ENCODE measurements at places on chromosomes 11 and 22. TPM values are rescaled to one million over a fixed set of nuclear protein-coding genes. Genes with fewer than 3 reads are reported as not detected.

GRCh38 chr22:37794376-37794775 is 13.4 kb upstream of the GCAT start:
- H3K27ac ChIP-seq, result no peak overlapping the region
- H3K4me3 ChIP-seq, result no peak overlapping the region
- no peaks in the 10 kb centered on the region for H3K36me3 ChIP-seq

DNA sequence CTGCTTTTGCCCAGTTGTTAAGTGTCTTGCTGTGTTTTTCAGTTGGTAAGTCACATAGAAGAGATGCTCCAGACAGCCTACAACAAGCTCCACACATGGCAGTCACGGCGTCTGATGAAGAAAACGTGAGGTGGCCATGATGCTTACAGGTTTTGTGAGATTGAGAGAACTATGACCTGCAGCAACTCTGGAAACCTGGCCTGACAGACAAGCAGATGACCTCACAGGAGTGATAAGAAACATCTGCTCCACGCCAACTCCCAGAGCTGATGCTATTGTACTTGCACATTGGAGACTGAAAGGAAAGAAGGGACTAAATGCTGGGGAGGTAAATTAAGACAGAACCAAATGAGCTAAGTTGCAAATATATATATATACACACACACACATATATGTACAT is 28.6 kb upstream of the LDHA start:
- H3K4me1 ChIP-seq, result no peaks in the 10 kb centered on the region
- H3K36me3 ChIP-seq, result peaks cover 13% of the 10 kb centered on the region
- H3K27ac ChIP-seq, result no peak overlapping the region
- H3K4me3 ChIP-seq, result no peak overlapping the region
- no peaks in the 10 kb centered on the region for H3K27me3 ChIP-seq
- DNase-seq, result no peak

- H3K27me3 ChIP-seq, result peaks cover 8% of the 10 kb centered on the region
- peaks cover 16% of the 10 kb centered on the region for H3K4me1 ChIP-seq
- no peak overlapping the region for H3K4me3 ChIP-seq
- no peaks in the 10 kb centered on the region for H3K36me3 ChIP-seq
Observed at GRCh38 chr11:43504316-43504950, 145.7 kb downstream of the TTC17 start.

DNA sequence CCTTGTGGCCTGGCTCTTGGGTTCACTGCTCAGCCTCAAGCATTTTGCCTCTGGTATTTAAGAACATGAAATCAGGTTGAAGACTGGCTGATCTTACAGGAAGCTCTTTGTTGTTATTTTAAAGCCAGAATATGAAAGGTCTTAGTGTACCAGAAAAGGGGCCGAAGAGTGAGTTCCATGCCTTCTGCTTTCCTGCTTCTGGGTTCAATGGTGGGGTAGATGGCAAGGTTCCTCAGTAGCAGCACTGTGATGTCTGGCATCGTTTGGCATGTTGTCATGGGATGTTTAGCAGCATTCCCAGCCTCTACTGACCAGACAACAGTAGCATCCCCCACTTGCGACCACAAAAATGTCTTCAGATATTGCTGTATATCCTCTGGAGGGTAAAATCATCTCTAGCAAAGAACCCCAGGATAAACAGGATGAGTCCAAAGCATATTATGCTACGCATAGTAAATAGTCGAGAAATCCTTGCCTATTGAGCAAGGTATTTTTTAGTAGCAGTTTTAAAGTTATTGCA is 2.4 kb downstream of the VPS26B start:
- peak overlapping the region; percentile 32 for H3K4me3 ChIP-seq
- no peaks in the 10 kb centered on the region for H3K27me3 ChIP-seq
- H3K27ac ChIP-seq, result no peak overlapping the region

GRCh38 chr11:116255321-116255953 is 517.4 kb downstream of the BUD13 start:
- no peak for DNase-seq
- peaks cover 16% of the 10 kb centered on the region for H3K27me3 ChIP-seq
- H3K36me3 ChIP-seq, result no peaks in the 10 kb centered on the region
- H3K4me3 ChIP-seq, result no peak overlapping the region

DNA sequence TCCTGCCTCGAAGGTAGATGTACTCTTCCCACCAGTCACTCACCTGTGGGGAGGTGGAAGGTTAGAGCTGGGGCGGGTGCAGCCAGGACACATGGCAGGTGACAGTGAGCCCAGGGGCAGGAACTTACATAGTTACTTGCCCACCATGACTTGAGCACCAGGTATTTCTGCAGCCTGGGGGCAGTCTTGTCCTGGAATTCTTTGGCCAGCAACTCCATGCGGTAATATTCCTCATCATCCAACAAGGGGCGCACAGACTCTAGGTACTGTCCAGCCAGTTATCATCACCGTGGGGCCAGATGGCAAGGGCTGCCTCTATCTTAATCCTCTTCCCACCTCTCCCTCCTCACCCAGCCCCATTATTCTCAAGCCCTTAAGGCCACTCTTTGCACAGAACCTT is 2.2 kb downstream of the CPT1B start:
- no peaks in the 10 kb centered on the region for H3K4me1 ChIP-seq
- DNase-seq, result no peak
- H3K4me3 ChIP-seq, result no peak overlapping the region
- H3K36me3 ChIP-seq, result peaks cover 3% of the 10 kb centered on the region

DNA sequence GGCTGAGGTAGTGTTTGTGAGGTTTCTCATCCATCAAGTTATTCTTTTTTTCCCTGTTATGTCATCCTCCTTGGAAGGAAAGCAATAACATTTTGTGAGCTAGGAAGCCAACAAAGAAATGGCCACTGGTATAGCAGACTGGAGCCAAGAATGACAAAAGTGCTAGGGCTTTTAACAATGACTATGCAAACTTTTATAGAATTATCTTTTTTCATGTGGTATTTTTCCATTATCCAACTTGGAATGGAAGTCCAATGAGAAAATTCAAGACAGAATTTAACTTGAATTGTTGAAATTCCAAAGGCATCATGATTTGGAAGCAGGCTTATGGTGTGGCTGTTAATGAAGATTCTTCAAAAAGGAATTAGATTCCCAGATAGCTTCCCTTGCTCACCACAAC is 216.4 kb upstream of the PDGFD start:
- no peak for DNase-seq
- no peak overlapping the region for H3K4me3 ChIP-seq
- no peak overlapping the region for H3K27ac ChIP-seq
- H3K36me3 ChIP-seq, result no peaks in the 10 kb centered on the region
- H3K4me1 ChIP-seq, result no peaks in the 10 kb centered on the region

GRCh38 chr11:7246179-7246578 is 5.5 kb upstream of the SYT9 start:
- no peaks in the 10 kb centered on the region for H3K4me1 ChIP-seq
- no peak overlapping the region for H3K27ac ChIP-seq
- H3K36me3 ChIP-seq, result no peaks in the 10 kb centered on the region
- DNase-seq, result no peak

The AMPD3 gene
- total RNA-seq, result 9.0 TPM

Data from type B pancreatic cell (in vitro differentiated cells).